ENCODE measurements at places on chromosomes 4 and X.

GRCh38 chr4:108168671-108169523, at the start of gene LEF1:
Gene LEF1, minus strand, starts transcription at chr4:108168932. Its CDS starts 1,165 bp downstream, at chr4:108167767.
- DNase-seq, result peak; percentile 45

- DNase-seq, result no peak
Measured at GRCh38 chr4:16827794-16828724, 70.4 kb downstream of the LDB2 start.

DNA sequence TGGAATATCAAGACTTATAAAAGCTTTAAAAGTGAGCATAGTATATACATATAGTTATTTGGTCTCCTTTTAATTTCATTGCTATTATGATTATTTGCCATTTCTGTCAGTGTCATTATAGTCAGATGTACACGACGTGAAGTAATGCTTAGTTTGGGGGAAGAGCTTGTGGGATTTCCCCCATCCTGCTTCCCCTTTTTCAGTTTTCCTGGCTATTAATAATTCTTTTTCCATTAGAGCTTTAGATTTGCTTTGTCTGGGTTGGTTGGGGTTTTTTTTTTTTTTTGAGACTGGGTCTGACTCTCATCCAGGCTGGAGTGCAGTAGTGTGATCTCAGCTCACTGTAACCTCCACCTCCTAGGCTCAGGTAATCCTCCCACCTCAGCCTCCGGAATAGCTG, 5.4 kb downstream of the ABCE1 start:
- no peak for DNase-seq

DNA sequence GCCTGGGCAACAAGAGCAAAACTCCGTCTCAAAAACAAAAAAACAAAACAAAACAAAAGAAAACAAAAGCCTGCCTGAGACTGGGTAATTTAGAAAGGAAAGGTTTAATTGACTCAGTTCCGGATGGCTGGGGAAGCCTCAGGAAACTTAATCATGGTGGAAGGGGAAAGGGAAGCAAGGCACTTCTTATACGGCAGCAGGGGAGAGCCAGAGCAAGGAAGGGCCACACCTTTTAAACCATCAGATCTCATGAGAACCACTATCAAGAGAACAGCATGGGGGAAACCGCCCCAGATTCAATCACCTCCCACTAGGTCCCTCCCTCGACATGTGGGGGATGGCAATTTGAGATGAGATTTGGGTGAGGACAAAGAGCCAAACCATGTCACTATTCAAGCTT, 122.2 kb downstream of the UBE2K start:
- no peak for DNase-seq

- peak; percentile 91 for DNase-seq
Measured at GRCh38 chr4:10032625-10033024, 11.3 kb upstream of the SLC2A9 start.
